ENCODE measurements at places on chromosomes 2 and 18. TPM values are rescaled to one million over a fixed set of nuclear protein-coding genes. Genes with fewer than 3 reads are reported as not detected.

GRCh38 chr18:59927246-59927825 is 27.5 kb downstream of the PMAIP1 start:
- no peaks in the 10 kb centered on the region for H3K36me3 ChIP-seq
- peaks cover 3% of the 10 kb centered on the region for H3K27me3 ChIP-seq
- no peak overlapping the region for H3K27ac ChIP-seq
- no peak overlapping the region for H3K4me3 ChIP-seq
- H3K4me1 ChIP-seq: peaks cover 6% of the 10 kb centered on the region

- H3K4me1 ChIP-seq: peaks cover 56% of the 10 kb centered on the region
- H3K27me3 ChIP-seq: no peaks in the 10 kb centered on the region
- peak overlapping the region; percentile 92 for H3K27ac ChIP-seq
- DNase-seq: no peak
- peaks cover 34% of the 10 kb centered on the region for H3K36me3 ChIP-seq
Measured at GRCh38 chr2:216498070-216498378, 620 bp upstream of the RPL37A start.

DNA sequence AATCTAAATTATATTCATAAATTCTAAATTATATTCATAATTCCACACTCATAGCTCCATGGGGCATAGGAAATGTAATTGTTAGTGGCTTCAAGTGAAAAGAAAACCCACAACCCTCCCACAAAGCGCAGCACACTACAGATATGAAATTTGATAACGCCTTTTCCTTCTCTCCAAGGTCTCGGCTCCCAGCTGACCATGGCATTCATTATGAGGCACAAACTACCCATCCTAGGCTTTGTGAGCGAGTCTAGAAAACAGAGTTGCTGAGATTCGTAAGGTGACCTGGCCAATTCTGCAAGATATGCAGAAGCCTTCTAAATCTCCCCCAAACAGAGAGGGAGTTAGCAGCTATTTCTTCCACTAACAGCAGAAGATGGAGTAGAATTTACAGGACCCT is 5.4 kb downstream of the NPPC start:
- DNase-seq: no peak
- no peak overlapping the region for H3K27ac ChIP-seq
- no peak overlapping the region for H3K4me3 ChIP-seq
- peaks cover 14% of the 10 kb centered on the region for H3K4me1 ChIP-seq

GRCh38 chr18:25164848-25165811 is 186.8 kb downstream of the ZNF521 start:
- H3K27ac ChIP-seq: peak overlapping the region; percentile 82
- H3K27me3 ChIP-seq: no peaks in the 10 kb centered on the region
- H3K36me3 ChIP-seq: peaks cover 3% of the 10 kb centered on the region
- H3K4me1 ChIP-seq: peaks cover 52% of the 10 kb centered on the region

GRCh38 chr18:22987547-22988189 is 54.5 kb downstream of the RBBP8 start:
- H3K36me3 ChIP-seq: peaks cover 11% of the 10 kb centered on the region
- no peak for DNase-seq
- H3K4me3 ChIP-seq: no peak overlapping the region

DNA sequence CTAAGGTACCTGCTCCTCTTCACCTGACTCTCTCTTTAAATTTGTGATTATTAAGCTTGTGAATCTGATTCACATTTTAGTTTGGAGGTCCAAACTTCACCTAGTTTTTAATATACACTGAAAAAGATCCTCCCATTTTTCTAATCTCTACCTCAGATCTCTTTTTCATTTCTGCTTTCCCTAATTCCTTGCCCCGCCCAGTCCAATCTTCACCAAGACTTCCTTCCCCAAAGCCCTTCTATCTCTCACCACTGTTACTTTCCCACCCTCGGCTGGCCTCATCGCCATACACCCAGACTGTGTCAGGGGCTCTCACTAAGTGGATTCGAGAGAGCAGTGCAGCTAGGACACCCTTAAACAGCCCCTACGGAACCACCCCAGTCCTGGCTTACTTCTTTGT is 40.0 kb downstream of the LBH start:
- no peak overlapping the region for H3K27ac ChIP-seq
- no peak overlapping the region for H3K4me3 ChIP-seq
- H3K4me1 ChIP-seq: peaks cover 44% of the 10 kb centered on the region

DNA sequence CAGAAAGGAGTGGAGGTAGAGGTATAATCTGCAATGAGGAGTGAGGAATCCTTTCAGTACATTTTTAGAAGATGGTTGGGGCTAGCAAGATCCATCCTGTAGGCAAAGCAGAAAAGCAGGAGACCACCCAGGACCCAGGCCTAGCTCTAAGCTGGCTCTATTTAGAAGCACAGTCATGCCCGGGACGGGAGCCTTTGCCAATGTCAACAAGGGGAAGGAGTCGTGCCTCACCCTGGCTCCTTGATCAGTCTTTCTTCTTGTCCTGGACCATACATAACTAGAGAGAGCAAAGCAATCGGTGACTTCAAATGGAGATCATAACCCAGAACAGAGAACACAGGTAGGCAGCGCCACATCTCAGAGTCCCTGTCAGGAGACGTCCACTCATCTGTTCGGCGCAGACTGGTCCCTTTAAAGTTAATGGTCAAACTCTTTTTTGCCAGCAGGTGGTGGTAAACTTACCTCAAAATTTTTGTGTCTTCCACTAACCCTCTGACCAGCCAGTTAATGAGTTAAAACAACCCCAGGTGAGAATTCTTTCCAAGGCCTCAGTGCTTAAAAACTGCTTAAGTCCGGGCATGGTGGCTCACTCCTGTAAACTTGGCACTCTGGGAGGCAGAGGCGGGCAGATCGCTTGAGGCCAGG is 8.0 kb downstream of the MC5R start:
- H3K4me3 ChIP-seq: no peak overlapping the region
- H3K27ac ChIP-seq: no peak overlapping the region
- H3K27me3 ChIP-seq: no peaks in the 10 kb centered on the region
- DNase-seq: peak; percentile 65

DNA sequence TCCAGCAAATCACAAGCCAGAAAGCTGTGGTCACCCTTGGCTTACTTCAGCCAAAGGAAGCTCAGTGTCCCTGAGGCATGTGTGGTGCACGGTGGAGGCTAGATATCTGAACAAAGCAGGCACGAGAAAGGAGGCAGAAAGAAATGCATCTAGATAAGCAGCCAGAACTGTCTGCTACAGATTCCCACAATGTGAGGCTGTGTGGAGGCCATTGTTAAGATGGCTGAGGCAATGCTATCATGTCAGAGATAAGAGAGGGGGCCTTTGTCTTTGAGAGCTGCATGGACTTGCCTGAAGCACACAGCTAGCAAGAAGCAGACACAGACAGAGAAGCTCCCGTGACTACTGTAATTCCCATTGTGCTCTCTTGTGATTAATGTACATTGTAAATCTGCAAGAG is 110.5 kb upstream of the LYPD6 start:
- DNase-seq: no peak
- peaks cover 5% of the 10 kb centered on the region for H3K27me3 ChIP-seq
- no peak overlapping the region for H3K4me3 ChIP-seq
- H3K36me3 ChIP-seq: no peaks in the 10 kb centered on the region
- peaks cover 18% of the 10 kb centered on the region for H3K4me1 ChIP-seq
- no peak overlapping the region for H3K27ac ChIP-seq

DNA sequence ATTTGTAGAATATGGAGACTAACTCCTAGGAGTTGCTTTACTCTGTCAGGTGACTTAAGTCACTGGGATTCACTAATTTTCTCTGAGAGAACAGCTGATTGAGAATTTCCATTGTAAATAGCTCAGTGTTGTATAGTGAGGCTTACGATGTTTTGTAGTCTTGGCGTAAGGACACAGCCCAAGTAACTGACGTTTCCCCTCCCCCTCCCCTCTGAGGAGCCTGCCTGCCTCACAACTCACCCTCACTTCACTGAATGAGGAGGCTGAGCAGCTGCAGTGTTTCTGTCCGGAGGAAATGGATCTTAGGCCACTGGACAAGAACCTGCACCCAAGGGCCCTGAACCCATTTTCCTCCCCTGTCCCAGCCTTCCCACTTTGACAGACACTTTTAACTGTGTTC is 264.6 kb downstream of the PHLPP1 start:
- DNase-seq: no peak
- no peak overlapping the region for H3K27ac ChIP-seq
- no peaks in the 10 kb centered on the region for H3K27me3 ChIP-seq

DNA sequence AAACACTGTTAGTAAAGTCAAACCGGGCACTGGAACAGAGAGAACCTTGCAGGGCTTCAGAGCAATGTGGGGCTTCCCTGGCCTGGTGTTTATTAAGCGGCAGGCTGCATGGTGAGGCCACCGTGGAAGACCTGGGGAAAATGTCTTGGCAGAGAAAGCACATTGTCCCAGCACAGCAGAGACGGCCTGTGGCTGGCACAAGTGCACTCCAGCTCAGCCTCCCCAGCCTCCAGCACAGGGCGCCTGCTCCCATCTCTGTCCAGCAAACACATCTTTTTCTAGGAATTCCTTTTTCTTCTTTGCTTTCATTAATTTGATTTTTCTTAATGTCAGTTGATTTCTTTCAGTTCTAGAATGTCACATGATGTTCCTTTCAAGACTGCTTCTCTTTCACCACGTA is 138.2 kb upstream of the NFATC1 start:
- DNase-seq: no peak
- H3K27me3 ChIP-seq: no peaks in the 10 kb centered on the region
- no peak overlapping the region for H3K27ac ChIP-seq

DNA sequence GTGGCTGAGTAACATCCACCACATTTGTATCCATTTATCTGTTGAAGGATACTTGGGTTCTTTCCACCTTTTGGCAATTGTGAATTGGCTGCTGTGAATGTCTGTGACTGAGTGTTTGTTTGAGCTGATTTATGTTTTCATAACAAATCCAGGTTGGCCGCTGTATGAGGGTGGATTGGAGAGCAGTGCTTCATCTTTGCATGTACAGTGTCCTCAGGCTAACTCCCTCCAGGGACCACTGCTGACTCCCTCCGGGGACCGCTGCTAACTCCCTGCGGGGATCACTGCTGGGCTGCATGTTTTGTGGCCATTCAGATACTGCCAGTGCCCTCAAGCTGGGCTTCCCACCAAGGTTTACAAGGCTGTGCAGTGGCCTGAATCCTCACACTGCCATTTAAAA is 10.2 kb downstream of the BOK start:
- no peak for DNase-seq
- H3K27ac ChIP-seq: no peak overlapping the region

DNA sequence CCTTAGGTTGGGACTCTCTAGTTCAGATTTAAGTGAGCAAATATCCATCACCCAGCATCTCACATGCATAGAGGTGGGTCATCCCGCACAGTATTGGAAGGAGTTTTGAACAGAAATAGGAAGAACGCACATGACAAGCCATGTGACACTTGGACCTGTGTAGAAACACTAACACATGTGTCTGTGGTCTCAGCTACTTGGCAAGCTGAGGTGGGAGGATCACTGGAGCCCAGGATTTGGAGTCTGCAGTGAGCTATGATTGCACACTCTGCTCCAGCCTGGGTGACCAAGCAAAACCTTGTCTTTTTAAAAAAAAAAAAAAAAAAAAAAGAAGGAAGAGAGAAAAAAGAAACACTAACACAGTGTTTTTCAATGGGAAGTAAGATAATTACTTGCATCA is 5.4 kb upstream of the MTCL1 start:
- no peak overlapping the region for H3K4me3 ChIP-seq
- peaks cover 23% of the 10 kb centered on the region for H3K4me1 ChIP-seq
- H3K36me3 ChIP-seq: no peaks in the 10 kb centered on the region
- no peak for DNase-seq
- no peak overlapping the region for H3K27ac ChIP-seq
- H3K27me3 ChIP-seq: no peaks in the 10 kb centered on the region

GRCh38 chr18:30987467-30988241 is 54.9 kb downstream of the DSC3 start:
- H3K27me3 ChIP-seq: peaks cover 18% of the 10 kb centered on the region
- no peak for DNase-seq
- no peaks in the 10 kb centered on the region for H3K36me3 ChIP-seq
- no peaks in the 10 kb centered on the region for H3K4me1 ChIP-seq

DNA sequence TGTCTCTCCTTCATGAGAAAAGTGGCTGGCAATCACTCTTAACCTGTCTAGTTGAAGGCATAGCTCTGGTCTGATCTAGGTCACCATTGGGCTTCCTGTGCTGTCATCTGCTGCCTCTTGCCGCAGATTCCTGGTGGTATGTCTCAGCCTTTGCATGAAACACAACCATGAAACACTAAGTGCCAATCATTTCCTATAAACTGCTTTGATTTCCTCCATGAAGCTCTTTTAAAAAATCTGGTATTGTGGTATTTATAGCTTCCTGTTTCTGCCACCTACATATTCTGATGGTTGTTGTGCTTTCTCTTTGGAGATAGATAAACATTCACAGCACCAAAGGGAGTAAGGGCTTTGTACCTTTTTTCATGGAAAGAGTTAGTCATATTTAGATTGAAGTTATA is 120.0 kb upstream of the EPC2 start:
- H3K27ac ChIP-seq: no peak overlapping the region
- H3K4me3 ChIP-seq: no peak overlapping the region
- no peaks in the 10 kb centered on the region for H3K27me3 ChIP-seq
- H3K36me3 ChIP-seq: no peaks in the 10 kb centered on the region

DNA sequence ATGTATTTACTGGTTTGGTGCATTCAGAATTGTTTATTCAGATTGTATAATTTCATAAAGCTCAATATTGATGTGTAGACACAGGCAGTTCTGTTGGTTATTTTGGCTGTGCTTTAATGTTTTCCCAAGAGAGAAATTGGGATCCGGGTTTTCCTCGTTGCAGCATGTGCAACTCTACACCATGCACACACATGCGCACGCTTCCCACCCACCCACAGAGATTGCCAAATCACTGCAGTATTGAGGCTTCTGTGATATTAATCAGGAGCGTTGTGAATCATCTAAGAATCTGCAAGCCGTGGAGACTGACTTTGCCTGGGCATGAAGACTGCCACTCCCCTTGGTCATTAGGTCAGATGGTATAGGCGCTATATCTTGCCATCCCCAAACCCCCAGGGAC is 571.5 kb downstream of the SLC4A3 start:
- no peak for DNase-seq
- no peaks in the 10 kb centered on the region for H3K27me3 ChIP-seq
- H3K36me3 ChIP-seq: no peaks in the 10 kb centered on the region
- no peak overlapping the region for H3K4me3 ChIP-seq
- no peak overlapping the region for H3K27ac ChIP-seq

GRCh38 chr2:144501118-144501517 is 18.8 kb downstream of the ZEB2 start:
- no peak overlapping the region for H3K4me3 ChIP-seq
- DNase-seq: no peak
- peaks cover 23% of the 10 kb centered on the region for H3K36me3 ChIP-seq
- no peaks in the 10 kb centered on the region for H3K27me3 ChIP-seq

Gene COL4A3
- total RNA-seq: 0.32 TPM

Gene CRACDL
- total RNA-seq: 1.3 TPM

Gene LBX2
- 1.0 TPM for total RNA-seq

Gene GKN1
- total RNA-seq: not detected

Gene CNDP1
- not detected for total RNA-seq

Gene SERPINB3
- total RNA-seq: not detected

Gene GALR1
- not detected for total RNA-seq

Gene ABCB11
- not detected for total RNA-seq

Gene IL18R1
- 0.38 TPM for total RNA-seq

Gene RNF125
- total RNA-seq: 0.29 TPM

Gene NUP35
- 10.6 TPM for total RNA-seq

Gene MOGAT1
- not detected for total RNA-seq

Gene SCTR
- total RNA-seq: not detected

Gene MRO
- not detected for total RNA-seq

Data from osteocyte (in vitro differentiated cells).